ENCODE measurements at places on chromosomes 4 and X.
A peak's percentile ranks its signal among the peaks of the same experiment; 100 is the strongest.

- no peak for DNase-seq
Observed at GRCh38 chr4:18882468-18882867, 860.9 kb upstream of the LCORL start.

DNA sequence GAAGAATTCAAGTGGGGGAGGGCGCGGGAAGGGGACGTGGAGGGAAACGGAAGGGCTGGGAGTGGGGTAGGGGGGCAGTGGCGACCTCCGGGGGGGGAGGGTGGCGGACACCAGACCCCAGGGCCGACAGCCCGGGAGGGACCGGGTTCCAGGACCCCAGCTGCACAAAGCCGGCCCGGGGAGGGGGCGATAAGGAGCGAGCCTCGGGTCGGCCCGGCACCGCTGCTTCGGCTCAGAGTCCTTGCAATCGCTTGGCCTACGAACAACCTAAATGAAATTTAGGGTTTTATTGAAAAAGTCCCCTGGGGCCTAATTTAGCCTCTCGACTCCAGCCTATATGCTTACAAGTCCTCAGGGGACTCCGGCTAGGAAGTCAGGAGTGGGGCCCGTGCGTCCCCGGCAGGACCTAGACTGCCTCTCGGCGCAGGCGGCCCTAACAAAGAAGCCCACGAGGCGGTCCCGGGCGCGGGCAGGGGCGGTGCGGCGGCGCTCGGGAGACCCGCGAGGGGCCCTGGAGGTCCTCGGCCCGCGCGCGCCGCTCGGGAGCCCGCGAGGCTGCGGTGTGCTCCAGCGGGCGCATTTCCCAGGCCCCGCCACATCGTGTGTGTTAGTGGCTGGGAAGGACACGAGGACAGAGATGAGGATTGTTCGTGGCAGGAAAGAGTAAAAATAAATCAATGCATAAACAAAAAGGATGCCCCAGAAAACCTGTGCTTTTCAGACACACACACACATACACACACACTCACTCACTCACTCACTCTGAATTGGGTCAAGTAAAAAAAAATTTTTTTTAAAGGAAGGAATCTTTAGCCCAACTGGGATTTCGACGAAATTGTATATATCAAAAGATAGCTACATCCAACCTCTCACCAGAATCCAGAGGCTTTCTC is 70.0 kb downstream of the MGST2 start:
- no peak for DNase-seq

DNA sequence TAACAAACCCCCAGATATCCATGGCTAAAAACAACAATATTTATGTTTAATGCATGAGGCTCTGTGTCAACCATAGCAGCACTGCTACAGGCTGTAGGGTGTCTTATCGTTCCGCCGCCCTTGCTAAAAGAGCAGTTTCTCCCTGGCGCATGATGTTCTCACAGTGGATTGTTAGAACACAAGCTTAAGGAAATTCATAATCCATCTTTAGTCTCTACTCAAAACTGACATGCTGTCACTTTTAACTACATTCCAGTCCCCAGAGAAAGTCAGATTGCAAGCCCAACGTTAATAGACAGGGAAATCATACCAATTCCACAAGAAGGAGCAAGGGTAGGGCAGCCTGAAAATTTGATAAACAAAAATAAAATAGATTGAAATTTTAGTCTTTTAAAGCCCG is 1960.8 kb downstream of the PCDH7 start:
- DNase-seq, result no peak

DNA sequence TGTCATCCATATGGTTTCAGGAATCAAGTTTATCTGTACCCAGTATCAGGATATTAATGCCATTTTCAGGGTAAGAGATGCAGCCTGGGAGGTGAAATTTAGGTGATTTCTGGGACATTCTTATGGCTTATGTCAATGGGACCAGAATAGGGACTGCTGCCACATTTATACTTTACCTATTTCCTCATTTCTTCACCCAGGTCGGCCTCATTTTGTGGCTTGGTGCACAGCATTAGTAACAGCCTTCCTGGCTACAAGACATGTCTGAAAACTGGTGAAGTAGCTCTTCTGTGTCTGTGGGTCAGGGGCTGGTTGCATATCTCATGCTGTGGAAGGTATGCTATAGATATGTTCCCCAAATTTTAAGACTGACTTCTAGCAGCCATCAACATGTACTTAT is 284.8 kb downstream of the AFF2 start:
- DNase-seq, result no peak

GRCh38 chrX:48539345-48540027 is at the start of gene TBC1D25:
Gene TBC1D25 (plus strand): TSS chrX:48539714. CDS start chrX:48539798, 84 bp downstream.
- peak; percentile 87 for DNase-seq

GRCh38 chr4:105797225-105797624 is 88.6 kb downstream of the GSTCD start:
- DNase-seq, result no peak

- DNase-seq, result no peak
Observed at GRCh38 chrX:6810776-6811175, 275.9 kb upstream of the VCX3A start.

DNA sequence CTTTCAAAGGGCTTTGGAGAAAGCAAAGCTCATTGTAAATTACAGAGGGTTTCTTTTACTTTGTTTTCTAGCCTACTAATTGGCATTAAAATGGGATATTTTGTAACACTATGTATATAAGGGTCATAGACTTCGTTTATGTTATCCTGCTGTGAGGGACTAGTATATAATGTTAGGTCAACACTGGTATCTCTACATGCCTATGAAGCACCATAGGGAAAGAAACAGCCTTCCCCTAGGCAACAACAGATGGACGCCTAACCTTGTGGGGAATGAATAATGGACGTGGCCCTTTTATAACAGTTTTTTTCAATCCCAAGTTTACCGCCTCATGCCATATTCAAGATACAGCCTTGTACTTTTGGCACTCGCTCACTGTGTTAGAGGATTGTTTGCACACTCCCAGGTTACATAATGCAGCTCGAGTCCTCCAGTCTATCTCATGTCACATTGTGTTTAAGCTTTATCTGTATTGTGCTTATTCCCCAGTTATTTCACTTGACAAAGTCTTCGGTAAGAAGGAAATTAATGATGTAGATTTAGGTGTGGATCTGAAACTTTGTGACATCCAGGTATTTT is 711.0 kb downstream of the RPA4 start:
- DNase-seq, result no peak
